ENCODE measurements at places on chromosomes 4 and X. TPM values are rescaled to one million over a fixed set of nuclear protein-coding genes. Genes with fewer than 3 reads are reported as not detected.

- no peak for DNase-seq
These were observed 259.5 kb downstream of the RCHY1 start for GRCh38 chr4:75254745-75255144.

Gene NSG1
- total RNA-seq, result 10.3 TPM

GRCh38 chr4:75340561-75340960 is 173.6 kb downstream of the RCHY1 start:
- DNase-seq, result no peak

DNA sequence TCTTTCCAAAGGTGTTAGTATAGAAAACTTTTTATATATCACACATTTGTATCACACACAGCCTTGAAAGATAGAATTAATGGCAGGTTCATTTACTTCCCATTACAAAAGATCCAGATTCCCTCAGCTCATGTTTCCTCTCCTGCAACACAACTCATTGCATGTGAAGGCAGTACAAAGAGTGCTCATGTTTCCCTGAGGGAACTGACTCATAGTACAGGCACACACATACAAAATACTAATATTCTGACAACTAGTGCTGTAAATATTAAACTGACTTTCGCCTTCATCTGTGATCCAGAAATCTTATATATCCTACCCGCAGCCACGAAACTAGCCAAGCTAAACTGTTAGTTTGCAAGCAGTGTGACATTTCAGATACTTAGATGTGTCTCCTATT is 819.8 kb upstream of the PCDH7 start:
- no peak for DNase-seq

DNA sequence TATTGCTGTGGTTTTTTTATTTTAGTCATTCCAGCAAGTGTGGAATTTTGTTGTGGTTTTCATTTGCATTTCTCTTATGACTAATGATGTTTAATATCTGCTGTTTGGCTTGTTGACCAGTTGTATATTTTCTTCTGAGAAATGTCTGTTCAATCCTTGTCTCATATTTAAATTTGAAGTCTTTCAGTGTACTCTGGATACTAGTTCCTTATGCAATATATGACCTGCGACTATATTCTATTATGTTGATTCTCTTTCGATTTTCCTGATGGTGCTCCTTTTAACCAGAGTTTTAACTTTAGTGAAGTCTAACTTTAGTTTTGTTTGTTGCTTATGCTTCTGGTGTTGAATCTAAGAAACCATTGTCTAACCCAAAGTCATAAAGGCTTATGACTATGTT is 1528.0 kb downstream of the TECRL start:
- DNase-seq, result no peak

GRCh38 chrX:111268506-111268905 is 1.8 kb downstream of the CAPN6 start:
- no peak for DNase-seq

Data from CD4-positive, alpha-beta T cell (primary cell).